Stimulated activated CD8-positive, alpha-beta memory T cell treated with anti-CD3 and anti-CD28 coated beads, Interleukin-15, amount 100 ng/mL, for 24 hours (primary cell): ENCODE measurements at places on chromosomes 6 and 20.

DNA sequence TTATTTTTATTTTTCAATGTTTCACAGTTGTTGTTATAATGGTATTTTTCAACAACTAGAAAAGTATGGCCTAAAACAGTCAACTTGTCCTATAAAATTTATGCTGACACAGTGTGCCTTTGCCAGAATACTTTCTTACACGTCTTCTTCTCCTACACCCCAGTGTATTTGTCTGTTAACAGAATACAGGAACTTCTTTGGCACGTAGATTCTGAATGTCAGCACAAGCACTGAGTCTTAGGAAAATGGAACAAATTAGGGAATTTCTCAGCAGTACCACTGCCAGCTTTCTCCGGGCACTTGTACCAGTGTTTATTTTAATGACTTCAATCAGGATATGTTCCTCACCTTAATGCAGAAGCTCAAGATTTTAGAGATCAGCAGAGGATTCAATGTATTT lies 26.7 kb upstream of the AKIRIN2 start:
- DNase-seq: no peak

DNA sequence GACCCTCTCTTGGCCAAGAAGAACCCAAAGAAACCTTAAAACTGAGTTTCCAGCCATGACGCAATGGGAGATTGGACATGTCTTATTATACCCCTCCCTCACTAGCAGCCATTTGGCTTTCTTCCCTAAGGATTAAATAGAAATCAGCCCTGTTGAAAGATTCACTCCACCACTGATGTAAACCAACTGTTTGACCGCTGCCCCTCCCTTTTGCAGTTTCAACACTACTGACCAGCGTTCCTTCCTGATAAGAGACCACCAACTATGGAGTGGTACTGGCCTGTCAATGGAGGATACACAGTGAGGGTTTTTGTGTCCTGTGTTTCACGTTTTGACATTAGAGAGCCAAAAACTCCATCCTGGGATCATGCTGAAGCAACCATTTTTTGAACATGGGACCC lies 53.2 kb upstream of the CD2AP start:
- no peak for DNase-seq

DNA sequence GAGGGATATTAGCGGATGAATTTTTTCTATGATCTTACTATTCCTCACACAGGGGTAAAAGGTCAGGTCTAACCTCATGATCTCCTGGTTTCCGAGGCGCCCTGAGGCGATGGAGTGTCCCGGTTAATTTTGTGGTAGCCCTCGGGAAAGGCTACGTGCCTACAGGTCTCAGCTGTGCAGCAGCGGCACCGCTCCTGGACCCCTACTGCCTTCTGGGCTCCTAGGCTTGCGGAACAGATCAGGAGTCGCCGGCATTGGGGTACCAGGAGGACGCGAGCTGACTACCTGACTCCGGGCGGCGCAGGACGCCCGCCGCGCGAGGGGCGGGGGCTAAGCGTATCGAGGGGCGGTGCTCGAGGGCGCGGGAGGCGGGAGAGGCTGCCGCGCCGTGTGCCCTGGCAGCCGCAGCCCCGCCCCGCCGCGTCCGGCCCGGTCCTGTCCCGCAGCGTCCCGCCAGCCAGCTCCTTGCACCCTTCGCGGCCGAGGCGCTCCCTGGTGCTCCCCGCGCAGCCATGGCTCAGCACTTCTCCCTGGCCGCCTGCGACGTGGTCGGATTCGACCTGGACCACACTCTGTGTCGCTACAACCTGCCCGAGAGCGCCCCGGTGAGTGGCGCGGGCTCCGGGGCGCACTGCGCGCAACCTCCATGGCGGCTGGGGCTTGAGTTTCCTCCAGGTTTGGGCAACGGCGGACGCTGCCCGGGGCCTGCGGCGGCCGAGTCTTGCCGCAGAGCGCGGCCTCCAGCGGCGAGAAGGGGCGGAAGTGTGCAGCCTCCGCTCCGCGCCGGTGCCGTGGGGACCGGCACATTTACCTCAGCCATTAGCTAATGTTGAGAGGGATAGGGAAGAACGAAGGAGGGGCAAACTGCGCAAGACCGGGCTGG lies at the start of gene NT5DC1:
Gene NT5DC1, plus strand, starts transcription at position 435 of the 883 bp plus-strand sequence. Its CDS starts 78 bp downstream, at position 513.
- peak; percentile 71 for DNase-seq

DNA sequence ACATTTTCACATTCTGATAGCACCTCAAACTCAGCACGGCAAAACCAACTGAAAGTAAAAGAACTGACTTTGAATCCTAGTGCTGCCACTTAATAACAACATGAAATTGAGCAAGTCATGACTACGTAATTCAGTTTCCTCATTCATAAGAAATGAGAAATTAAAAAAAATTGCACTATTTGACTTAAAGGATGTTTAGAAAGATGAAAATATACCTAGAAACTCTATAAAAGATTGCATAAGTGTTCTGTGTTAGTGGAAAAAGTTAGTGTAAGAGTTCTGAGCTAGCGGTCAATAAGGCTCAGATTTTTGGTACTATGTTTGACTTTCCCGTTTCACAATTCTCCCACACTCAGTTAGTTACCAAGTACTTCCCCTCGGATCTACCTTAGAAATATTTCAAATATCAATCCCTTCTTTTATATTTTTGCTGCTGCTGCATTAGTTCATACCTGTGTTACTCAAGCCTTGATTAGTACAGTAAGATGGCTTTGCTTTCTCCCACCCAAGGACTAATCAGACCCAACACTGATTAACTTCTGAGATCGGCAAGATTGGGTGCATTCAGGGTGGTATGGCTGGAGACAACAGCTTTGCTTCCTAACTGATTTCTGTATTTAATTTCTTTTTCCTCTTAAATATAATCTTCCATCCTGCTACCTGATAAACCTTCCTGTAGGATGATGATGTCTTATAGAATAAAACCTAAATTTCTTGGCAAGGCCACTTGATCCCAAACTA lies 25.9 kb downstream of the ECHDC1 start:
- no peak for DNase-seq

- DNase-seq: no peak
Measured at GRCh38 chr6:19382676-19383075, 454.5 kb upstream of the ID4 start.

GRCh38 chr6:70186461-70186860 lies 116.4 kb downstream of the COL9A1 start:
- DNase-seq: no peak

- no peak for DNase-seq
Measured at GRCh38 chr6:6436946-6437345, 116.5 kb upstream of the F13A1 start.

GRCh38 chr20:57619051-57619831 lies 985 bp downstream of the ZBP1 start:
- DNase-seq: no peak

DNA sequence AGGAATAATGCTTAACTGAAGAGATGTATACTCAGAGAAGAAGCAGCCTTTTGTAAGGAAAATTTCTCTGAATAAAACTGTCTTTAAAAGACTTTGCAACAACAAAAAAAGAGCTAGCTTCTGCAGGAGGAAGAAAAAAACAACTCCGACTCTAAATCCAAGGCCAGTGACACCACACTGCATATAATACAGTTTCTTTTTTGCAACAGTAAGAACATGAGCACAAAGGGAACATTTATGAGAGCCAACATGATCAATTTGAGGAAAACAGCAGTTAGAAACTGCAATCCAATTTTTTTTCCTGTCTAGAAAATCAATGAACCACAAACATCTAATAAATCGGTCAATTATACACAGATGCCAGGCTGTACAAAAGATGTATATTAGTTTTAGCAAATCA lies 42.9 kb upstream of the UST start:
- DNase-seq: no peak

DNA sequence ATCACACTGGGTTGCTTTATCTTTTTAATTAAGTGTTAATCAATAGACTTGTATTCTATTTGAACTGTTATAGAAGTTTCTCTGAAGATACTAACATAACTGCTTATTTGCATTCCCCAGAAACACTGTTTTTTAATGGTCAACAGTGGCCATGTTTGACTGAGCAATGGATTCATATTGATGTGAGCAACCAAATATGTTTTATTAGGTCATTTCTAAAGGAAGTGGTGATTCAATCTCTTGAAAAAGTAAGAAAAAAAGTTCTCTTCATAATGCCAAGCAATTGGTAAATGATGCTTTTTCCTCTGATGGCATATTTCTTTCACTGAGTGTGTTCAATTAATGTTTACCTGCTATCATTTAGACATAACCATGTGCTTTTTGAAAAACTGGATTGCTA lies 593.0 kb upstream of the CITED2 start:
- no peak for DNase-seq

DNA sequence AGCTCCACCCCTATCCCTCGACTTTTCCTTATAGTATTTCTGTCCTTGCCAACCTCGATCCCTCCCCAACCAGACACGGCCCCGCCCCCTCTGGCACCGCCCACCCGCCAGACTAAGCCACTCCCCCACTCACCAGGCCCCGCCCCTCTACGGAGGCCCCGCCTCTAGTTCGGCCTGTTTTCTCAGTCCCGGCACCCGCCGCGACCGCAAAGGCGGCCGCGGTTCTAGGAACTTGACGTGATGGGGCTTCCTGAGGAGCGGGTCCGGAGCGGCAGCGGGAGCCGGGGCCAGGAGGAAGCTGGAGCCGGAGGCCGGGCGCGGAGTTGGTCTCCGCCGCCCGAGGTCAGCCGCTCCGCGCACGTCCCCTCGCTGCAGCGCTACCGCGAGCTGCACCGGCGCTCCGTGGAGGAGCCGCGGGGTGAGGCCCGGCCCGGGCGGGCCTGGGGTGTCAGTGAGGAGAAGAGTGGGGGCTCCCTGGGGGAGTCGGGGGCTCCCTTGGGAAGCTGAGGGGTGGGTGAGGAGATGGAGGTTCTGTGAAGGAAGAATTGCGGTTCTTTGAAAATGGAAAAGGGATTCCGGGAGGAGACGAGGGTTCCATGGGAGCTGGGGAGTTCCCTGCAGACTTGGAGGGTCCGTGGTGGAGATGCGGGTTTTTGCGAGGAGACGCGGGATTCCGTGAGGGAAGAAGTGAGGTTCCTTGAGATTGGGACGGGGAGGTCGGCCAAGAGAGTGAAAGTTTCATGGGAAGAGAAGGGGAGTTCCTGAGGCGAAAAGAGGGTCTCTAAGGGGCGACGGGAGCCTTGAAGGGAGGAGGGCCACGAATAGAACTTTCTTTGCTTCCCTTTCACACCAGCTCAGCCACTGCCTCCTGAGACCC lies at the start of gene ACSS2:
Gene ACSS2, plus strand, starts transcription at position 207 of the 877 bp plus-strand sequence. Its CDS starts 34 bp downstream, at position 241.
- DNase-seq: peak; percentile 96

DNA sequence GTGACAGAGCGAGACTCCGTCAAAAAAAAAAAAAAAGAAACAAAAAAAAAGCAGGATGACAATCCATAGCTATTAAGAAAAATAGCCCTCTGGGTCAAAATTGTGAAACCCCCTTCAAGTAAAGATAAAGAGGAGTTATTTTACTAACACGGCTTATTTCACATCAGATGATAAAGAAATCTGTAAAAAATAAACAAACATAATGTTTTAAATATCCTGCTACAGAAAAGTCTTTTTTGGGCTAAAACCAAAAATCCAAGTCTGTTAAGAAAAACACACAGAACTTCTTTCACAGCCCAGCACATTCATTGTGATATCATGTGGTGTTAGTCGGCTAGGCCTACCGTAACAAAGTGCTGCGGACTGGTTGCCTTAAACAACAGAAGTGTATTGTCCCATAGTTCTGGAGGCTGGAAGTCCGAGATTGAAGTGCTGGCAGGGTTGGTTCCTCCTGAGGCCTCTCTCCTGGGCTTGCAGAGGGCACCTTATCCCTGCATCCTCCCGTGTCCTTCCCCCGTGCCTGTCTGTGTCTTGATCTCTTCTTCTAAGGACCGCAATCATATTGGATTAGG lies 239.2 kb upstream of the TAB2 start:
- no peak for DNase-seq

GRCh38 chr6:3022765-3023662 lies 23.3 kb downstream of the NQO2 start:
- DNase-seq: no peak

DNA sequence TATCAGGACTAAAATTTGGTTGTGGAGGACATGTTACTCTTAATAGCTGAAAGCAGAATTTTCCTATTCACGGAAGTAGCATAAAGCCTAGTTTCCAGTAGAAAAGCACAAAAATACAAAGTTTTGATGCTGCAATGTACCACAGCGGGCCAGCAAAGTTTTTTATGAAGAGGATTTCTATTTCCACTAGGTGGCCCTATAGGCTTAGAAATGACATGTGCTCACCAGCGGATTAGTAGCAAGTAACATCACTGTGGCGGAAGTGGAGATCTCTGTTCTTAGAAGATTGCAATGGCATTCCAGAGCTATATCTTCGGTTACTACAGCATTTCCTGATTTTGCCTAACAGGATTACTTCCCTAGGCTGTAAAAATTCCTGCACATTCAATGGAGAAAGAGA lies 1219.0 kb upstream of the EYS start:
- no peak for DNase-seq

DNA sequence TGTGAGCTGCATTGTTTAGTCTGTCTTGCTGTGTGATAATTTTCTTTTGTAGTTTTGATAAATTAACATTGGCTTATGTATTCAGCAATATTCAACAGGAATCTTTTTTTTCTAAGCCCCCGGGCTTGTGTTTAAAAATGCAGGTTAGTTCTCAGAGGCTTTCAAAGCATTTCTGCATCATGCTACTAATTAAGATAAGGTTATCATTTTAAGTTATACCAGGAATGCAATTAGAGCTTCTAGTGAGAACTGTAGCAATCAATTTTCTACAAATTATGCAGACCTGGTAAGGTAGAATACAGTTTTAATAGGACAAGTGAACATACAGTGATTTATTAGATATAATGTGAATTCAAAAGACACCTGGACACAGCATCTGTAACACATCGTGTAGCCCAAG lies 179.2 kb downstream of the PRL start:
- DNase-seq: no peak

DNA sequence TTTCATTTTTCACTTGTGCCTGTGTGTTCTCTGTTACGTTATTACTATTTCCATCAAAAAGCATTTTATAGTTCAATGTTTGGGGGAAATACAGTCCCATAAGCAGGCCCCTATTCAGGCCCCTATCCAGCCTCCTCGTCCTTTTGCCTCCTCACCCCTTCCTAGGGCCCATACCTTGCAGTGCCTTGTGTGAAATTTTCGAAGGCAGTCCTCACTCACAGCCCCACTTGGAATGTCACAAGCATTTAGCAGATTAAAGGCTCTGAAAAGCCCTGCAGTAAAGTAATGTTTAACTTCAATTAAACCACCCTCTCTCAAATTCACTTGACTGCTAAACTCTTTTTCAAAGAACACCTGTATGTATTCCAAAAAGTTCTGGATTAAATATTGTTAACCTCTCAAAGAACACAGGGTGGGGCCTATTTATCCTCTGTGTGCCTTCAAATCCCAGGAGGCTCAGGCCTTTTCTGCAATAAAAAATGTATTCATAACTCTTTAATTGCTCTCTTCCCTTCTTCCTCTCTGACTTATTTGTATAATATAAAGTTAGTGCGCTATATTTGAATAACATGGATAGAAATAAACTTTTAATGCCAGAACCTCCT lies 202.5 kb downstream of the FOXA2 start:
- no peak for DNase-seq

- DNase-seq: no peak
Measured at GRCh38 chr6:119022796-119023195, 55.7 kb downstream of the FAM184A start.

GRCh38 chr6:162014069-162014811 lies 713.3 kb downstream of the PRKN start:
- DNase-seq: no peak

DNA sequence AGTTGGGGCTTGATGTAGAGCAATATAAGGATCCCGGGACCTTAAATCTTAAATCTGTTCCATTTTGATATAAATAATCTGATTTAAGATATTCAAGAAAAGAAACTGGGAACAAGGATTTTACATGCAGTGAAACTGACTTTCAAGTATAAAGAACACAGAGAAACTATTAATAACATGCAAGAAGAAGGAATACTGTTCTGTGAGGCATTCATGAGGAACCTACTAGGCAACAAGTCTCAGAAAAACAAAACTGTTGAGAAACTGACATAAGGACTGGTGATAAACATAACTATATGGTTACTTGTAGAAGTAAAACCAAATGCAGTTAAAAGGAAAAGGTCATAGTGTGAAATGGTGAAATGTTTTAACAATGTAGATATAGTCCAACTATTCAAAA lies 15.8 kb downstream of the HDDC2 start:
- DNase-seq: no peak
